ENCODE measurements at places on chromosomes 4 and X. TPM values are rescaled to one million over a fixed set of nuclear protein-coding genes. Genes with fewer than 3 reads are reported as not detected.

Gene TEX13D
- total RNA-seq, result not detected

DNA sequence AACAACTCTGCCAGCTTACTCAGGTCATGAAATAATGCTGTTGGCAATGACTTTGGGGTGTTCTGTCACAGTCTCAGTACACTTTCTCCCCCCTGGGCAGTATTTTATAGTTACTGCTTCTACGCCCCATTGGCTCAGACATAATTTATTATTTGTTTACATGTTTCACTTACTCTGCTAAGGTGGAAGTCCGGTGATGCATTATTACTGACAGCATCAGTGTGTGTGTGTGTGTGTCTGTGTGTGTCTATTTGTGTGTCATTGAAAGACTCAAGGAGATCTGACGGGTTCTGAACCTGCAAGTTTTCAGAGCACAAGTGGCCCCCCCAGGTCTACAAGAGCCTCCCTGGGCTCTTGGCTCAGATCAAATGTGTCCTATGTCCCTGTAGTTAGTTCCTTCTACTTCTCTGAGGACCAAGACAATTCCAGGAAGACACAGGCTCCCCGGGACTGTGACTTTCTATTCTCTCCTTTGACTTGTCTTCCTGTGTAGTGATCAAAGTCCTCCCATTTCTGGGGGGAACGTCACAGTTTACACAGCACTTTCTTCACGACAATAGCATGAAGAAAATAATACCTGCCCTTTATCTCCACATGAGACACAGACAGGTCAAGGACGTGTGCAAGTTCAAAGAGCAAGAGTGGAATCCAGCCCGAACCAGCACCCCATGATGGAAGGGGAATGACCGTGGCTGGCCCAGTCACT lies 283.7 kb upstream of the GATB start:
- no peak overlapping the region for H3K27ac ChIP-seq
- no peak for DNase-seq

DNA sequence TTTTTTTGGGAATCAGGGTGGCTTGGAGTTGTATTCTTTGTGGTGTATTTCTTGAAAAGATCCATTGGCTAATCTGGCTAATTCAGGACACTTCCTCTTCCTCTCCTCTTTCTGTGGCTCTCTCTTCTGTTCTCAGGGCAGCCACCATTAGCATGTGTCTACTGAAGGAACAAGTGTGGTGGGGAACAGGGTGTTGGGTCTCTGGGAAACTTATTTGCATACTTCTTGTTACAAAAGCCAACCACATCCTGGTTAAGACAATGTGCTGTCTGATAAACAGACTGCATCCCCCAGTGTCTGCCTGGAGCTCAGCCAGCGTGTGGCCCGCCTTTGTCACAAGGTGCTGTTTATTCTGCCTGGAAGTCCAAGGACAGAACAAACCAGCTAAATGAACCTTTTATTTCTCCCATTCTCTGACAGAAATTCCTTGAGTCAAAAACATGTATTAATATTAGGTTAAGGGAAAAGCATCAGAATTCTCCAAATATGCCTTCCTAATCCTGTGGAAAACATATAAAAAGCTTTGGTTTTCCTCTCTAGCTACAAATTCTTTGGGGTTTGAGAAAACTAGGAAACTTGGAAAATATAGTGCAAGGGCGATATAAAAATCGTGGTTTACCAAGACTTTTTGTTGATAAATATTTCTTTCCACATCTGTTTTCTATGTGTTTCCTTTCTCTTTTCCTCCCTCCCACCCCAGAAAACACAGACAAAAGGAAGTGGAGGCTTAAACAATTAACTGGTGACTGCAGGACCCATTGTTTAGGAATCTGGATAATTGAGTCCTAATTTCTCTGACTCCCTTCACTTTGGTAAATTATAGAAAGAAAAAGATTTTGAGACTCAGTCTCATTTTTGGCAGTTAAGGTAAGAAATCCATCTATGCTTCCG lies 203.6 kb downstream of the SPRY1 start:
- no peaks in the 10 kb centered on the region for H3K4me1 ChIP-seq
- no peaks in the 10 kb centered on the region for H3K27me3 ChIP-seq
- no peaks in the 10 kb centered on the region for H3K36me3 ChIP-seq
- H3K27ac ChIP-seq, result no peak overlapping the region

- no peaks in the 10 kb centered on the region for H3K27me3 ChIP-seq
- H3K27ac ChIP-seq, result no peak overlapping the region
- no peak for DNase-seq
- H3K4me3 ChIP-seq, result no peak overlapping the region
- peaks cover 4% of the 10 kb centered on the region for H3K4me1 ChIP-seq
Observed at GRCh38 chr4:13985837-13986236, 358.3 kb upstream of the BOD1L1 start.

Gene FRMPD4
- 0.18 TPM for total RNA-seq

GRCh38 chr4:149923736-149924135 lies 108.1 kb upstream of the IQCM start:
- no peaks in the 10 kb centered on the region for H3K36me3 ChIP-seq
- H3K27ac ChIP-seq, result no peak overlapping the region
- no peaks in the 10 kb centered on the region for H3K27me3 ChIP-seq
- DNase-seq, result no peak
- no peaks in the 10 kb centered on the region for H3K4me1 ChIP-seq

GRCh38 chr4:115883847-115884246 lies 770.4 kb upstream of the NDST4 start:
- H3K27me3 ChIP-seq, result no peaks in the 10 kb centered on the region
- H3K4me3 ChIP-seq, result no peak overlapping the region
- DNase-seq, result no peak
- no peaks in the 10 kb centered on the region for H3K4me1 ChIP-seq

DNA sequence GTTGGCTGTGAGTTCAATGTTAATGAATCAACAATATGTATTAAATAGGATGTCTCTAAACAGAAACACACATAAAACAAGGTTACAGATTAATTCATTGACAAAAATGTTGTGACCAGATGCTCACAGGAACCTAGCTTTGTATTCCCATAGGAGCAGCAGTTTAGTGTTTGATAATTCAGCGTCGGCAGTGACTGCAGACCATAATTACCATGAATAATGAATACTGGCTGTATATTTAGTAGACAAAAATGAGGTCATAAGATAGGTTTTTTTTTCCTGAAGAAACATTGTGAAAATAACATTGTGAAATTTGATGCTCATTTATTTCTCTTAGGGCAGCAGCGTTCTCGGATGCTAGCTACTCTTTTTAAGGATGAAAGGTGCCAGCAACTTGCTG lies 27.8 kb downstream of the COPS4 start:
- H3K4me1 ChIP-seq, result no peaks in the 10 kb centered on the region
- no peak overlapping the region for H3K4me3 ChIP-seq
- DNase-seq, result no peak
- no peaks in the 10 kb centered on the region for H3K27me3 ChIP-seq
- H3K36me3 ChIP-seq, result no peaks in the 10 kb centered on the region
- no peak overlapping the region for H3K27ac ChIP-seq

DNA sequence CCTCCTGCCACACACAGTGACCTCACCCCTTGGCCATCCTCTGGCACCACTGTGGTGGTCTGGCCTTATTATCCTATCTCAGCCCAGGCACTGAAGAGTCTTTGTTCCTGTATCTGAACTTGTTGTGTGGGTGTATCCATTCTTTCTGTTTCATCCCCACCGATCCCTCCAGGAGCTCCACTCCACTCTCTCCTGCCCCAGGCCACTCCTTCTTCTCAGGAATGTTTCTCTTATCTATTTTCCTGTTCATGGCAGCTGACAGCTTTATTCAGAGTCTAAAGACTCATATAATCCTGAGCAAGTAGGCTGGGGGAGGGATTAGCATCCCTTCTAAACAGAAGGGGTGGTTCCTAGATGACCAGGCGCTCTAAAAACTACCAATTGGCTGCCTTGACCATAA lies 150.0 kb downstream of the ANAPC10 start:
- H3K4me3 ChIP-seq, result no peak overlapping the region
- H3K36me3 ChIP-seq, result no peaks in the 10 kb centered on the region
- no peak for DNase-seq
- H3K27ac ChIP-seq, result no peak overlapping the region
- no peaks in the 10 kb centered on the region for H3K4me1 ChIP-seq
- H3K27me3 ChIP-seq, result no peaks in the 10 kb centered on the region

- no peak overlapping the region for H3K4me3 ChIP-seq
- no peaks in the 10 kb centered on the region for H3K4me1 ChIP-seq
- no peaks in the 10 kb centered on the region for H3K27me3 ChIP-seq
- H3K27ac ChIP-seq, result no peak overlapping the region
- DNase-seq, result no peak
Observed at GRCh38 chrX:41906515-41907187, 16.7 kb downstream of the CASK start.

DNA sequence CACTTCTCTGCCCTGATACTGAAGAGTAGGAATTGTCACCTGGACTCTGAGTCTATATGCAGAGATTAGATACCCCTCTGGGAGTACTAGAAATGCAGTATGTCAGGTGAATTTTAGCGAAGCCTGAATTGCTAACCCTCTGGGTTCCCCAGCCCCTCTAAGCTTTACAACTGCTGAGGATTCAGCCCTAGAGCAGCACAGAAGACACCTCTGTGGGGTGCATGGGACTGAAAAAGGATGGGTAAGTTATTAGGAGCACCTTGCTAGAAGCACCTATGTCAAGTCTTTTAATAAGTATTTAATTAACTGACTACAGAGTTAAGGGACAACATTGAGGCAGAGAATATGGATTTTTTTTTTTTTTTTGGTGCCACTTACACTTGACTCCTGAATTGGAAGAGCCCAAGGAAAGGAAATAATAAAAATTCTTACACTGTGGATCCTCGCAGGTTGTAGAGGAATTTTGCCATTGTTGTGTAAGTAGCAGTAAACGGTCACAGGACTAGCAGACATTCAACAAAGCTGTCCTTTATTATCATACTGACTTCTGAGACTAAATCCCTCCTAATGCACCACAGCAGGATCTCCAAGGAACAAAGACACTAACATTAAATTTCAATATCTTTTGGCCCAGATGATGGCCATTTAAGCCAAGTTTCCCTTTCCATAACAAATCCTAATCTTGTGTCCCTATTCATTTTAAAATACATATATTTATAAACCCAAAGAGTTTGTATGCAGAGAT lies 253.2 kb downstream of the ANKRD50 start:
- H3K36me3 ChIP-seq, result no peaks in the 10 kb centered on the region
- H3K27me3 ChIP-seq, result no peaks in the 10 kb centered on the region
- H3K27ac ChIP-seq, result no peak overlapping the region
- no peaks in the 10 kb centered on the region for H3K4me1 ChIP-seq
- H3K4me3 ChIP-seq, result no peak overlapping the region

Gene SMIM31
- total RNA-seq, result not detected

DNA sequence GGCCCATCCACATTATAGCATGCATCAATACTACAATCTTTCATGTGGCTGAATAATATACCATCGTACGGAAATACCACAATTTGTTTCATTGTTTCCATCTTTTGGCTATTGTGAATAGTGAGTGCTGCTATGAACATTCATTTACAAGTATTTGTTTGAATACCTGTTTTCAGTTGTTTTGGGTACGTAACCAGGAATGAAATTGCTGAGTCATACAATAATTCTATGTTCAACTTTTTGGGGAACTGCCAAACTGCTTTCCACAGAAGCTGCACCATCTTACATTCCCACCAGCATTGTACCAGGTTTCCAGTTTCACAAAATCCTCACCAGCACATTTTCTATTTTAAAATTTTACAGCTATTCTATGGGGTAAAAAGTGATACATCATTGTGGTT lies 28.5 kb upstream of the MANBA start:
- H3K4me3 ChIP-seq, result no peak overlapping the region
- DNase-seq, result no peak
- H3K4me1 ChIP-seq, result no peaks in the 10 kb centered on the region
- H3K27me3 ChIP-seq, result no peaks in the 10 kb centered on the region
- no peaks in the 10 kb centered on the region for H3K36me3 ChIP-seq

DNA sequence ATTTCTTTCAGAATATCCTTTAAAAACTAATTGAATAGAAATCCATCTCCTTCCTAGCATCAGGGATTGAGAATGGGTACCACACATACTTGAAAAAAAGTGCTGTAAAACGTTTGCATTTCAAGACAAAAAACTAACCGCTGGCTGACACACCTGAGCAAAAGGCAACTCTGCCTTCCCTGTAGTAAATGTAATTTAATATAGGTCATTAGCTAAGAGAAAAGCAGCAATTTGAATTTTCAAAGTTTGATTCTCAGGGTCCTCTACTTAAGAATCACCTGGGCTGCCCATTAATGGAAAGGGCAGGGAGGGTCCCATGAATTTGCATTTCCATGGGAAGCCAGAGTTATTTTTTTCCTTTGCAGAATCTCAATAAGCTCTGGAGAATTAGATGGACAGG lies 40.5 kb upstream of the SPP1 start:
- no peaks in the 10 kb centered on the region for H3K36me3 ChIP-seq
- no peaks in the 10 kb centered on the region for H3K27me3 ChIP-seq
- DNase-seq, result no peak
- no peaks in the 10 kb centered on the region for H3K4me1 ChIP-seq
- H3K4me3 ChIP-seq, result no peak overlapping the region

- H3K27me3 ChIP-seq, result no peaks in the 10 kb centered on the region
- DNase-seq, result no peak
- H3K4me3 ChIP-seq, result no peak overlapping the region
- no peak overlapping the region for H3K27ac ChIP-seq
Observed at GRCh38 chr4:128566693-128567092, 242.8 kb upstream of the JADE1 start.

DNA sequence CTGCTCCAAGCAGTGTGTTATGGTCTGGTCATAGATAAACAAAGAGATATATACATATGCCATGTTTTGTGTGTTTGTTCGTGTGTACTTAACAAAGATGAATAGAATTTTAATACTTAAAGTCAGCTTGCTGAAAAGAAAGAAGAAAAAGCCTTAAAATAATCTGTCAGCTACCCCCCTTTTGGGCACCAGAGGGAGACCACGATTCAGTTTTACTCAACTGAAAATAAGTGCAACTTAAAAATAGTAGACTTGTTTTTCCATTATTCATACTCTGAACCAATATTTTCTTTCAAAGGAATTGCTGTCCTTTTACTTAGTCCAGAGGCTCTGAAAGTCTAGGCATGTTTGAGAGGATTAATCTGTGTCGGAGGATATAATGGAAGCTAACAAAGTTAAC lies 181.7 kb upstream of the AGTR2 start:
- DNase-seq, result no peak
- H3K27me3 ChIP-seq, result no peaks in the 10 kb centered on the region
- H3K4me3 ChIP-seq, result no peak overlapping the region

DNA sequence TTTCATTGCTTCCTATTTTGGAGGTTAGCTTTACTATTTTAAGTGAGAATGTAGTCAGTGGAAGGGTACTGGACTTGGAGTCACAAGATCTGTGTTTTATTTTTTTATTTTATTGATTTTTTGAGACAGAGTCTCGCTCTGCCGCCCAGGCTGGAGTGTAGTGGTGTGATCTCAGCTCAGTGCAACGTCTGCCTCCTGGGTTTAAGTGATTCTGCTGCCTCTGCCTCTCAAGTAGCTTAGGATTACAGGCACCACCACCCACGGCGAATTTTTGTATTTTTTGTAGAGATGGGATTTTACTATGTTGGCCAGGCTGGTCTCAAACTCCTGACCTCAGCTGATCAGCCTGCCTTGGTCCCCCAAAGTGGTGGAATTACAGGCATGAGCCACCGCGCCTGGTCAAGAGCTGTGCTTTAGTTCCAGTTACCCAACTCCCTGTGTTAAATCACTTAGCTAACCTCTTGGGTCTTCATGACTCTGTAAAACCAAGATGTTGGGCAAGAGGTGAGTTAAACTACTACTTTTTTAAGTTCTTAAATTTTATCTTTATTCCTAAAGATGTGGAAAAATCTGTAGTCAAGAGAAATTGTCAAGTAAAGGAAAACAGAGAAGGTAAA lies 11.2 kb downstream of the USP9X start:
- H3K4me1 ChIP-seq, result peaks cover 1% of the 10 kb centered on the region
- no peaks in the 10 kb centered on the region for H3K36me3 ChIP-seq
- no peaks in the 10 kb centered on the region for H3K27me3 ChIP-seq
- no peak overlapping the region for H3K4me3 ChIP-seq
- no peak for DNase-seq
